ENCODE measurements at places on chromosomes 7 and 10.

- no peak for DNase-seq
Observed at GRCh38 chr7:98521089-98521692, 95.9 kb upstream of the NPTX2 start.

DNA sequence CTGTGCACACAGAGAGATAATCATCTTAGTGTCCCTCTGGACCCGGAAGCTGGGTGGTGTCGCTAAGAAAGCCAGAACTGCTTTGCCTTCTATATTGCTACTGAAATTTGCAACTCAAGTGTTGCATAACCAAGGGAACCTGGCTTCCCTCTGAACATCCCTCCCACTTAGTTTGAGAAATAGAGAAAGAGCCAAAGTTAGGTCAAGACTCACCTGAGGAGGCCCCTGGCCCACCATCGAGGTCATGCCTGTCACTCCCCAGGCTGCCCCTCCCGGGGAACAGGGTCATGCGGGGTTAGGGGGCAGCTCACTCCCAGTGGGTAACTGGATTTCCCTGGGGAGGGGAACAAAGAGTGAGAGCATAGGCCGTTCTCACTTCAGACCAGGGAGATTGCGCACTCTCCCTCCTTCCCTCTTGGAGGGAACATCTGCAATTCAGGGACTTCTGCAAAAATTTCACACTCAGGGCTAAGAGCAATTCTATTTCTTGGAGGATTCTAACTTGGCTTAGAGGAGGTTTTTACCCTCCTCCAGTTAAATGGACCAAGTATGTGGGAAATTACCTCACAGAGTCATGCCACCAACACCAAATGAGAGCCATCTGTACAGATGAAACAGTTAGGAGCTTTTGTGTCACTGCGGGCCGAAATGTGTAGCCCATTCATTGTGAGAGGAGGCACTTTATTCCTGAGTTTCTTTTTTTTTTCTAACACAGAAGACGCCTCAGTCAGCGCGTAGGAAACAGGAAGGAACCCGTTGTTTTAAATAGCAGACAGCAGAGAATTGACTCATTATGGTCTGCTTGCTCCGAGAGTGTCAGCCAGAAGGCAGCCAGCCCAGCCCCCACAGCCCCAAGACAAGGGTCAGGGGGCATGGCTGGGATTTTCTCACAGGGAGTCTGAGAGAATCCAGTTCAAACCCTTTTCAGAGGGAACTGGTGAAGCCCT lies 221.3 kb downstream of the ARHGAP12 start:
- DNase-seq: peak; percentile 17

DNA sequence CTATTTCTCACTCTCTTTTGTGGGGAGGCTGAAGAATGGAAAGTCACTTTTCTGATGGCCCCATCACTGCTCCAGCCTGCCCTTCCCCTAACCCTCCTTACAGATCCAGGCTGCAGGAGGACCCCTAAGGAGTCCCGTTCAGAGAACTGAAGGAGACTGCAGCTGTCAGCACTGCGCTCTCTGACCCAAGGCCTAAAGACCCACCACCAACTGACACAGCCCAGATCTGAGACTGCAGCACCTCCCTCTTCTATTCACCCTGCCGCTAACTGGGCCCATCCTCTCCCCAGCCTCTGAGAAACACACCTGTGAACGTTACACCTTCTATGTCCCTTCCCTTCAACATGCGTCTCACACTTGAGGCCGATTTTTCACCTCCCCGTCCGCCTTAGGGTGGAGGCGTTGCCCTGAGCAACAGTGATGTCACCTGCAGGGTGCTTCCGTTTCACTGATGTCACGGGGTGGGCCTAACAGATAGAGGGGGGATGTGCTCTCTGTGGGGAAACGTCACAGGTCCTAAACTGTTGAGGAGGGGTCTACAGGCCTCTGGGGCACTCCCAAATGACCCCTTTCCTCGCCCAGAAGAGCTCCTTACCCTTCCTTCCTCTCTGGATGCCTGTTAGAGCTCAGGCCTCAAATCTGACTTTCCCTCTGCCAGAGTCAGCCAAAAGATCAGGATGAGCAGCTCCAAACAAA lies 5.1 kb downstream of the ITPRIP start:
- peak; percentile 60 for DNase-seq

GRCh38 chr10:114576132-114576487 lies 82.0 kb downstream of the ABLIM1 start:
- DNase-seq: no peak

DNA sequence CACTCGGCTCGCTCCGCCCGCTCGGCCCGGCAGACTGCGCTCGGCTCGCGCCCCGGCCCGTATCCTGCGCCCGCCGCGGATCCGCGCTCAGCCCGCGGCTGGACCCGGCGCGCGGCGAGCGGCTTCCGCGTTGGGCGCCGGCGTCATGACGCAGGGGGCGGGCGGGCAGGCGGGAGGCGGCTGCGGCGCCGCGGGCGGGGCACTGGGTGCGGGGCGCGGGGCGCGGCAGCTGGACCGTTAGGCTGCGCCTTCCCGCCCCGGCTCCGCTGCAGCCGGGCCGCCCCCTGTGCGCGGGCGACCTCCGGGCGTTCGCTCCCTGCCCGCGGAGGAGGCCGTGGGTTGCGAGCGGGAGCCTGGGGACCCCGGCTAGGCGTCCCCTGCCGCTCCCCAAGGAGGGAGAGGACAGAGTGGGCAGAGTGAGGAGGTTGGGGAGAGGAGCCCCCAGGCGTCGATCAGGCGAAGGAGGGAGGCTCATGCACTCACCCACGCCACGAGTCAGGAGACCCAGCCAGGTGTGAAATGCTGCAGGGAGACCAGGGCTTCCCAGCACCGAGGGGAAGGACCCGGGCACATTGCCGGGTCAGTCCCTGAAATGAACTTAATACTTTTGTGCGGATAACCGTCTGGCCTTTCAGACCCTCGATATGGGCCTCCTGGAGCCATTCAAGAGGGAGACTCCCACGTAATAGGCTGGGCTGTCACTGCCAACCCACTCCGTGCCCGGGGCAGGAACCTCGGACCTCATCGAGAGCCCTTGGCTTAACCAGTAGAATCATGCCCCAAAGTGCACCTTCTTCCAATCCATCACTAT lies at the start of gene PIP4K2A:
PIP4K2A (minus strand) TSS at position 100 of the 811 bp plus-strand sequence. CDS start 252 bp downstream, outside the sequence.
- peak; percentile 69 for DNase-seq

GRCh38 chr7:1232103-1232466 lies 587 bp upstream of the UNCX start:
- DNase-seq: no peak

DNA sequence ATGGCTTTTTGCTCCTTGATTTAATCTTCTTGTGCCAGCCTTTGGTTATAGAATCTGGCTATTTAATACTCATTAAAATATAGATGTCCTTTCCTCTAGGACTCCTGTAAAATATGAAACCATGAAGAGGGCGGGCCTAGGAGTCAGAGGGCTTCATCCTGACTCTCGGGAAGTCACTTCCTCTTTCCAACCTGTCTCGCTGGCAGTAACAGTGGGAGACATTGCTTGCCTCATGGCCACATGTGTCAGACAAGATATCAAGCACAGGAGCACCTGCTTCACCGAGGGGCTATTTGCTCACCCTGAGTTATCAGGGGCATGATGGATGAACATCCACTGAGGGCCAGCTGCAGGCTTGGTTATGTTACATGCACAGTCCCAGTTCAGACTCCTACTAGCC lies 31.0 kb downstream of the SLIT1 start:
- DNase-seq: no peak

DNA sequence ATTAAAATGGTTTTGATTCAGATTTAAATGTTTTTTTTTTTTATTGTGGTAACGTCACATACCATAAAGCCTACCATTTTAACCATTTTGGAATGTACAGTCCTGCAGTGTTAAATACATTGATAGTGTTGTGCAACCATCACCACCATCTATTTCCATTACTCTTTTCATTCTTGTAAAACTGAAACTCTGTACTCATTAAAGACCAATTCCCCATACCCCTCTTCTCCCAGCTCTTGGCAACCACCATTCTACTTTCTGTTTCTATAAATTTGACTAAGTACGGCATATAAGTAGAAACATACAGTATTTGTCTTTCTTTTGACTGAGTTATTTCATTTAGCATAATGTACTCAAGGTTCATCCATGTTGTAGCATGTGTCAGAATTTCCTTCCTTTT lies 96.2 kb downstream of the EXOC4 start:
- no peak for DNase-seq

DNA sequence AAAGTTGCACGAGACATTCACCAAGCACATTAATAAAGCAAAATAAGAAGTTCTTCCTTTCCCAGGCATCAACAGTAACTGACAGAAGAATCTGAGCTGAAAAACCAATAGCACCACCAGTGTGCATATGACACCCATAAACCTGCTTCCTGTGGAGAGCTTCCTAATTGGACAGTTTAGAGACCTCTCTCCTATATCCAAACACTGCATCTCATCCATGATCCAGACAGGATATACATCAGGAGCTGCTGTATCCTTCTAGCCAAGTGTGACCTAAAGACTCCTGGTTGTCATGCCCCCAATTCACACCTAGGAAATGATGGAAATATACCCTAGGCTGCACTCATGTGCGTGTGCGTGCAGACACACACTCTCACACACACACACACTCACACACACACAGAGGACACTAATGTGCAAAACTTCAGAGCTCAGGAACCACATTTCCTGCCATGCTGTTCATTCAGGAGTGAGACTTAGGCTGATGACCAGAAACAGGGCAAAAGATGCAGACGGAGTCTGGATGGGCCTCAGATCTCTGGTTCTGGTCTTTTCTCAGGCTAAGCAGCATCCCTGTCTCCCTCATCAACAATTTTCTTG lies 58.0 kb downstream of the MAP3K8 start:
- no peak for DNase-seq

GRCh38 chr7:87375662-87376435 lies 30.4 kb downstream of the CROT start:
- no peak for DNase-seq

- DNase-seq: no peak
Observed at GRCh38 chr10:31013331-31013730, 18.3 kb downstream of the ZNF438 start.

GRCh38 chr7:101075646-101076045 lies 9.6 kb upstream of the TRIM56 start:
- no peak for DNase-seq

DNA sequence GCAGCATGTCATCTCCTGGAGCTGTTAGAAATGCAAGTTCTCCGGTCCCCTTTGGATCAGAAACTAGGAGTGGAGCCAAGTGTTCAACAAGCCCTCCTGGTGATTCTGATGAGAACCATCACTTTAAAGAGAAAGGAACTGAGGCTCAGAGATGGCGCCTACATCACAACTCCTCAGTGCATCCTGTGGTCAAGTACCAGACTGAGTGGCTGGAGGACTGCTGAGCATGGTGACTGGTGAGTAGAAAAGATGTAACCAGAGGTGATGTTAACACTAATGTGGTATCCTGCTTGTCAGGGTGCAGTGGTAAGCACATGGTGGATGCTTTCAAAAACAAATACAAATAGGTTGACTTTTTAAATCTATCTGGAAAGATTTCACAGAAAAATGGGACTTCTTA lies 3.5 kb upstream of the OIT3 start:
- no peak for DNase-seq

GRCh38 chr7:138515001-138515528 lies 55.0 kb downstream of the TRIM24 start:
- DNase-seq: no peak
